GM12878 (cell line): ENCODE measurements at places on chromosomes 4 and X.

DNA sequence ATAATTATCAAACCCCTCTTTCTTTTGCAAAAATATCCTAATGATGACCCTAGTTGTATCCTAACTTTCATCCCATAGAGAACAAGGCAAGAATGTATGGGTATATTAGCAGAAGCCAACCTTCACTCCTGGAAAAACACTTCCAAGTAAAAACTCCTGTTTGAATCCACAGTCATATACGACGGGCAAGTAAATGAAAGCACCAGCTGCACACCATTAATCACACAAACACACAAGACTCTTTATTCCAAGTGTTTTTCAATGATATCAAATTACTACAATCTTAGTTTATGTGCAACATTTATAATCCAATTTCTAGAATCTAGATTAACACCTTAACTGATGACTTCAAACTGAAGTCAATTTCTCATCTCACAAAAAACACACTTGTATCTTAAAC lies 22.9 kb downstream of the ACSL4 start:
- DNase-seq: no peak

GRCh38 chrX:130688360-130688759 lies 214.6 kb downstream of the ENOX2 start:
- DNase-seq: no peak

DNA sequence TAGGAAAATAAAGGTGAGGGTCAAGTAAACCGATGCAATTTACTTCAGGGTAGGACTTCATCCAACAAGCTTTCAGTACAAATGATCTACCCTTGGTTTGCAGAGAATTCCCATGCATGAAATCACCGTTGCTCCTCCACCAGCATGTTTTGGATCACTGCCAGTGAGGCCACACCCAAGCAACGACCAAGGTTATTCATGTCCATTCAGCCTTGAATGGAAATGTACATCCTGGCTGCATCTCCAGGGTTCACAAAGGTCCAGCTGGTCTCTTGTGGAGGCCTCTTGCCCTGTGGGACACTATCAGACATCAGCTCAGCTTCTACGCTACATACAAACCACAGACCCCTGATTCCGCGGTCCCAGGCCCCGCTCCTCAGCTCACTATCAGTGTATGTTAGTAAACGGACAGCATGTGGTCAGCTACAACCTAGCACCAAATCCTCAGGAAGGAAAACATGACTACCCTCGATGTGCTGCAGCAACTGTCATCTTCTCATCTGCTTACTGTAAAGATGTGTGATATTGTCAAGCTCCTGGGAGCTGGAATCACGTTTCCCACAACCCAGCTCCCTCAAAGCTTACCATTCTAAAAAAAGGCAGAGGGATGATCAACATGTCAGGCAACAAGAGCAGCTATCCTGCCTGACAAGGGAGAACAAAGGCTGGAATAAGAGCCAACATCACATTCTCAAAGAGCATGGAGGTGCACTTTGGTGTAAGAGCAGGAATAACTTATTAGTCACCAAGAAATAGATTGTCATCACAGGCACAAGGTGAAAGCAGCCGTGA lies 4.9 kb downstream of the LYAR start:
- DNase-seq: no peak

GRCh38 chr4:173532725-173533511 lies 2.9 kb upstream of the HAND2 start:
- DNase-seq: no peak

- no peak for DNase-seq
These were observed 1028.9 kb upstream of the INTU start for GRCh38 chr4:126603825-126604224.

DNA sequence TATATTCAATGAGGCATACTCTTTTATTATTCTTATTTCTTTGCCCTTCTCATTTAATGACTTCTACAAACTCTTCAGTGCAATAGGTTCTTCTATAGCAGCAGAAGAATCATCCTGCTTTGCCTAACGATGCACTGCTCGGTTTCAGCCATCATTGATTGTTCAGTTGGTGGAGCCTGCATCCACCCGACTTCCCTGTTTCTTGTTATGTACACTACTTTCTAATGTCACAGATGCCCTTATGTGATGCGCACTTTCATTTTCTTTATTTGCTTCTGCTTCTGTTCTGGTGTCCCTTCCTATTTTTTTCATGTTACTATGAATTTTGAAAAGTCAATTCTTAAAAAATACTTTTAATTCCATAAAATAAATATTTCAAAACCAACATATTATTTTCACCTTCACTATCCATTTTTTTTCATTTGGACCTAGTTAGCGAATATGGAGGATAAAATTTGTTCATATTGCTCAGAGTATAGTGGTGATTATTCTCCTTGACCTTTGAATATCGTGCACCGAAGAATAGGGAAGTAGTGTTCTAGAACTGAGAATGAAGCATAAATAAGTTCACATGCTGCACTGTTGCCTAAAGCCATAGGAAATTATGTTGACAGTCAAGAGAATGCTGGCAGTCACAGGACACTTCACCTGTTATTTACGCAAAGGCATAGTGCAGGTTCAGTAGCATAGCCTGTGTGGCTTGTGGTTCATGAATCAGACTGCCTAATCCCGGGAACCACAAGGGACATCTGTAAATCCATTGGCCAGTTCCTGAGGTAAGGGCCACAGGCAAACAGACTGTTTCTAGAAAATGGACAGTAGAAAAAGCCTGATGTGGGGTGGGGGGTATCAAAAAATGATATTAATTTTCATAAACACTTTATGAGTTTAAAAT lies 21.3 kb upstream of the SFRP2 start:
- DNase-seq: no peak

GRCh38 chr4:74738464-74739143 lies 55.7 kb downstream of the BTC start:
- DNase-seq: no peak

DNA sequence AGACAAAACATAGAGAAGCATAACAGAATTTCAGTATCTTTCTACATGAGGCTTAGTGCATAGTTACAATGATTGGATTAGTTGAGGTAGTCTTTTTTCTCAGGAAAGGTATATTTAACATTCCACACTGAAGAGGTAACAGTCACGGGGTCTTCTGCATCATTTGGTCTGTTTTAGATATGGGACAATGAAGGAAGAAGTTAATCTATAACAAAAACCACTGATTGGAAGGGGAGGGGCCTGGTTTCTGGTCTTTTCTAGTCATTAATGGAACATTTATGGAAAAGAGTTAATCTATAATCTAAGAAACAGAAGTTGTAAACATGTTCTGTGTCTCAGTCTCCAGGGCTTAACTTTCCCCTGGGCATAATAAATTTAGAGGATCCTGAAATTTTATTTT lies 37.3 kb upstream of the HPSE start:
- DNase-seq: no peak

- DNase-seq: no peak
These were observed 9.5 kb downstream of the FBXO8 start for GRCh38 chr4:174273930-174274329.

DNA sequence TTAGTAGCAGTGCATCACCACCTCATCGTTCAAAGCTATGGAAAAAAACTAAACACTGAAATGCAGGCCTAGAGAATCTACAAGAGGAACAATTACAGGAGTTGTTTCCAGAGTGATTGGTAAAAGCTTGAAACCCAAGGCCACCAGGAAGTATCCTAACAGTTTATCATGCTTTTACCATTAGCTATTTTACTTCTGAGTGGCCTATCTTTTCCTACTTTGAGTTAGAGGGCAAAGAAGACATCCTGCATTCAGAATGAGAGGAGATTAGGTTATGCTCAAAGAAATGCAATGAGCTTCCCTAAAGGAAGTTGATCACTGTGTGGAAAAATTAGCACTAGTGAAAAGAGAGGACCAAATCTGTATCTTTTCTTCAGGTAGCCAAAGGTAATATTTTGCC lies 69.8 kb upstream of the PRSS48 start:
- DNase-seq: no peak

DNA sequence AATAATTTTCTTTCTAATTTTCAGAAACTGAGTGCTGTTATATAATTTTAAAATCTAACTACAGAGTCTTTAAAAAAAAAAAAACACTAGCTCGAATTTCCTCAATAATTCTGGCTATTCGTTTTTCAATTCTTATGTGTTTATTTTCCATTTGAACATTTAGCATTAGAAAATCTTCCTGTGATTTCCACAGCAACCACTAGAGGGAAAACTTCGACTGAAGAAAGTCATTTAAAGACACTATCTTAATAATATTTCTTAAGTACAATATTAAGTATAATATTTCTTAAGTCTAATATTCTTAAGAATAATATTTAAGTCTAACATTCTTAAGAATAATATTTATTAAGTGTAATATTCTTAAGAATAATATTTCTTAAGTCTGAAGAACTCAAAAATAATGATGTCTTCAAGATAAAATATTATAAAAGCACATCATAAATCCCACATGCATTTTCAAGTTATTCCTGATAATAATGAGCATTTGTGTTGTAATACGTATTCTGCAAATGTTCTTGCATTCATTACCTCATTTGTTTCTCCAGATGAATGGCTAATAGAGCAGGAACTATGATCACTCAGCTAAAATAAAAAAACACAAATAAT lies 118.4 kb upstream of the WDR17 start:
- no peak for DNase-seq

DNA sequence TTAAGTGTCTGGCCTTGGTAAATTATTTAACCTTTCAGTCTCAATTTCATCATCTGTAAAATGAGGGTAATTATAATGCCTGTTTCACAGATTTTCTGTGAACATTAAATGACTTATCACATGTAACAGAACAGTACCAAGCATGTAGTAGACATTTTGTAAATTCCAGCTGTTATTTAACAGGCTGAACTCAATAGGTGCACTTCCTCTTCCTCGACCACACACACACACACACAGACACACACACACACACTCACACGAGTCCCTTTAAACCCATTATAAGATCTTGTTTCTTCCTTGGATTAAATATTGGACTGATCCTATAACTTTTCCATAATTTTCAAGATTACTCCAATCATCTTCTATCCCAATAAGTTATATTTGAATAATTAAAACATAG lies 53.4 kb upstream of the COL25A1 start:
- no peak for DNase-seq

DNA sequence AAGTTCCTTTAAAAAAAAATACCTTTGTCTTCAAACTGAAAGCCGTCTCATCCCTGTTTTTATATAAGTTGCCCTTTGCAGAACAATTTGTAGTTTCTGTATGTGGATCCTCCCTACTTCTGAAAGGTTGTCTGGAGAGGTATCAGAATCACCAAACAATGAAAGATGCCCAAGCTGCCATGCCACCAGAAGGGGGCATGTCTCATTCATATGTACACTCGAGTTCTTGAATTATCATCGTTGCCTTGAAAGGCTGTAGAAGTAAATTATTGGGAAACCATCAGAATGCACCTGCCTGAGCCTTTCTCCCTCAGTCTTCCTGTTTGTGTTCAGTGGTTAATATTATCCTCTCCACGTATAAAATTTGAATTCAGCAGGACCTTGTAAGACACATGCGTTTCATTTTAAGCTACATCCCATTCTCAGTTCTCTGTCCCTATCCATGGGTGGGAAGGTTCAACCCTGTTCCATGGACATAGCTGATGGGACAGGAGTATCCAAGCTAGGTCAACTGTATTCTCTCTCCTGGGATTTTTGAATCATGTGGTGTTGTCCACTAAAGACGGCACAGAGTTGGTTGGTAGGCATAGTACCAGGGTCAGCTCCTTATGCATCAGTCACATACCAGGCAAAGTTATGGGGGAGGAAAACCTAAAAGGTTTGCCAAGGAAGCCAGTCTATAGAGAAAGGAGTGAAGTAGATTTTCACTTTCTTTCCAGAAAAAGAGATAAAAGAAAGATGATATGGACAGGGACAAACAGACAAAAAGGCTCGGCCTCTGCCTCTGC lies 24.0 kb downstream of the GALNT7 start:
- no peak for DNase-seq

DNA sequence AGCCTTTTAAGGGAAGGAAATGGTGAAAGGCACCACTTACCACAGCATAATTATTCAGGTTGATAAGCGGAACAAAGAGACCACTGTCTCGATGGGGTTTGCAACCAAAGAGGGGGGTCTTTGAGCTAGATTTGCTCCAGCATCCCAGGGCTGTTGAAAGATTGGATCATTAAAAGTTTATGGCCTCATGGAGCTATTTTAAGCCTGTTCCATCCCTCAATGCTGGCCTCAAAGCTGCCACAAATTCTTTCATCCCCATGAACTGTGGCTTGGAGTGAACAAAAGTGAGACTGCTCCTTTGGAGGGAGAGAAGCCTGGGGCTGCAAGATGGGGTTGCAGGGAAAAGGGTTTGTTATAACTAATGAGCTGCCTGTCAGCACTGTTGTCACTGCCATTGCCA lies 209.8 kb downstream of the RTL9 start:
- no peak for DNase-seq

GRCh38 chrX:48919947-48920717 lies 1.3 kb upstream of the PIM2 start:
- no peak for DNase-seq

GRCh38 chr4:105840426-105841174 lies 54.7 kb upstream of the NPNT start:
- DNase-seq: no peak

DNA sequence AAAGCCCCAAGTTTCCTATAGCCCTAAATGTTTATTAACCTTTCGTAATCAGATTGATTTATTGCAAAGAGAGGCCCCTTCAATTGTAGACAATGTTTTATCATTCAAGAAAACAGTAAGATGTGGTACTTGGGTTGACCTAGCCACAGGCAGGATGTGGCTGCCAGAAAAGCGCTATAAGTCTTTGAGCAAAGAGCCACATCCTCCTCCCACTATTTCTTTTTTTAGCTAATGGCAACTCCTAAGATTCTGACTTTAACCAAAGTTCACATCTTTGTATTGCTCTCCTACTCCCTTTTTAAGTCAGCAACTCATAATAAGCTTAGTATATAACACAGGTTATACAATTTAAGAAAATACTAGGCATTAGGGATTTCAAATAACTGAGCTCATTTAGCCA lies 70.7 kb upstream of the PPP3CA start:
- DNase-seq: peak; percentile 51

- peak; percentile 85 for DNase-seq
These were observed 222.4 kb downstream of the APBB2 start for GRCh38 chr4:40991908-40992307.

DNA sequence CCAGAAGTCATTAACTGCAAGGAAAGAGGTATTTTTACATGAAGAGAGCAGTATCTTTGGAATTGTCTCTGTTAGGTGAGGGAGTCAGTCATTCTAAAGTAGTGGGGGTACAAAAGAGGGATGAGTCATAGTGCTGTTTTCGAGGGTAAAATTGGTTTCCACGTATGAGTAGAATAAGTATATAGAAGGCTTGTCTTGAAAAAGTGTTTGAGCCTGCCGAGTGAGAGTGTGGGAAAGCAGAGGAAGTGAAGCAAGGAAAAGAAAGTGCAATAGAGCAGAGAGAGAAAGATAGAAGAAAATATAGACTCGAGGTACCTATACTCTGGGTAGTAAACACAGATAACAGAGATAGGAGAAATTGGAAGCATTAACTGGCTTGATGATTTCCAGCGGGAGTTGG lies 696.4 kb downstream of the DMD start:
- no peak for DNase-seq
